ENCODE measurements at places on chromosomes 4 and X.

- DNase-seq, result no peak
Observed at GRCh38 chr4:137521053-137521452, 11.2 kb downstream of the PCDH18 start.

DNA sequence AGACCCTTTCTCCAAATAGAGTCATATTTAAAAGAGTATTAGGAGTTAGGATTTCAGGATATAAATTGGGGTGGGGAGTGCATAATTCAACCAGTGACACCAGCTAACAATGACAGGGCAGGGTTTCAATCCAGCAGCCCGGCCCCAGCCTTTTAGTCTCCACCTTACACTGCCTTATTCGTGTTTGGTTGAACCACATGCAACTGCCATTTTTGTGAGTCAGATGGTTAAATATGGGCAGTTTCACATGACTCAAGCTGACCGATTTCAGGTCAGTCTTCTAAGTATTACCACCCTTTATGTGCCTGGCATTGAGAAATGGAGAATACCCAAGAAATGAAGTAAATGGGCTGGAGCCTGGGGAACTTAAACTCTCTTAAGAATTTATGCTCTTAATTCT, 102.8 kb downstream of the STOX2 start:
- DNase-seq, result no peak

- no peak for DNase-seq
Observed at GRCh38 chr4:19743115-19743638, 508.5 kb upstream of the SLIT2 start.

- no peak for DNase-seq
Observed at GRCh38 chr4:133565379-133565778, 416.3 kb downstream of the PCDH10 start.

- DNase-seq, result no peak
Observed at GRCh38 chr4:73735231-73735630, 5.1 kb upstream of the CXCL8 start.

- DNase-seq, result no peak
Observed at GRCh38 chr4:1981251-1982058, 27.3 kb downstream of the NELFA start.

Measured in bone marrow (tissue), 2 donors.